Activated CD4-positive, alpha-beta T cell treated with anti-CD3 and anti-CD28 coated beads, Interleukin-2, amount 50 U/mL, for 24 hours (primary cell): ENCODE measurements at places on chromosomes 3 and 15.

DNA sequence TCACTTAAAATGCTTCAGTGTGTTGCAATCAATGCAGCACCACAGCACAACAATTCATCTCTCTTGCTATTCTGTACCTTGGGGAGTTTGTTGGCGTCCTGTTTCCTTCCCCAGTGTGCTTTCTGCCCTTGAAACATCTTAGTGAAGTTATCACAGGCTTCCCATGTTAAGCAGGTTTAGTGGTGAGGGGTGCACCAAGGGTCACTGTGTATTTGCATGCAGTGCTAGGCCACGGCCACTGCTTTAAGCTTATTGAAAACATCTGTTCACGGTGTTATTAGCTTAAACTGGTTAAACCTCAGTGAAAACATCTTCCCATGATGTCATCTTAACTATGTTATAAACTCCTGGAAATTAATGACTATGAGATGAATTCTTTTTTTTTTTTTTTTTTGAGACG, 217.3 kb upstream of the GOLIM4 start:
- DNase-seq = no peak

GRCh38 chr3:59381282-59381681, 331.5 kb upstream of the CFAP20DC start:
- DNase-seq = no peak

DNA sequence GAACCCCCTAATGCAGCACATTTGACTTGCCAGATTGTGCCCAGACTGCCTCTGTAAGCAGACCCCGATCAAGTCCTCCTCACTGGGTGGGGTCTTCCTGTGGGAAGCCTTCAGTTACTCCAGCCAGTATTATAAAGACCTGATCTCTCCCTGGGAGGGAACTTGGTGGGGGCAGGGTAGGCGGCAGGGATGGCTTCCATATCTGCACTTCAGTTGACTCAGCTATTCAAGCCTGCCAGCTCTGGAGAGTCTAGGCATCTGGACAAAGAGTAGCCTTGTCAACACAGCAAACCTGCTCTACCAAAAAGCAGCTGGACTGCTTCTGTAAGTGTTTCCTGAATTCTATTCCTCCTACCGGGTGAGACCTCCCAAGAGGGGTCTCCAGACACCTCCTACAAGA, 21.0 kb upstream of the SLC25A38 start:
- DNase-seq = no peak

DNA sequence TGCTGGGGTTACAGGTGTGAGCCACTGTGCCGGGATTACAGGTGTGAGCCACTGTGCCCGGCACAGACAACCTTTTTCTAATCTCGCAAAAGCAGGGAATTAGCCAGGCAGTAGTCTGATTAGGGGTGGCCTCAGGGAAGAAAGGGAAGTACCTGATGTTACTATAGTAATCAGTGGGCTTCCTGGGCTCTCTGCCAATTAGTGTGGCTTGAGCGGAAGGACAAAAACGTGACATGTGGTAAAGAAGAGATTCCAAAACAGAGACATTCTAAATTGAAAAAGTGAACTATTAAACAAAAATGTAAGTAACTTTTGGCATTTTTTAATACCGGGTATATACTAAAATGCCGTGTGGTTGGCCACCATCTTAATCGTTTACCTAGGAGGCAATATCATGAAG, 48.1 kb downstream of the CFAP20DC start:
- DNase-seq = no peak

DNA sequence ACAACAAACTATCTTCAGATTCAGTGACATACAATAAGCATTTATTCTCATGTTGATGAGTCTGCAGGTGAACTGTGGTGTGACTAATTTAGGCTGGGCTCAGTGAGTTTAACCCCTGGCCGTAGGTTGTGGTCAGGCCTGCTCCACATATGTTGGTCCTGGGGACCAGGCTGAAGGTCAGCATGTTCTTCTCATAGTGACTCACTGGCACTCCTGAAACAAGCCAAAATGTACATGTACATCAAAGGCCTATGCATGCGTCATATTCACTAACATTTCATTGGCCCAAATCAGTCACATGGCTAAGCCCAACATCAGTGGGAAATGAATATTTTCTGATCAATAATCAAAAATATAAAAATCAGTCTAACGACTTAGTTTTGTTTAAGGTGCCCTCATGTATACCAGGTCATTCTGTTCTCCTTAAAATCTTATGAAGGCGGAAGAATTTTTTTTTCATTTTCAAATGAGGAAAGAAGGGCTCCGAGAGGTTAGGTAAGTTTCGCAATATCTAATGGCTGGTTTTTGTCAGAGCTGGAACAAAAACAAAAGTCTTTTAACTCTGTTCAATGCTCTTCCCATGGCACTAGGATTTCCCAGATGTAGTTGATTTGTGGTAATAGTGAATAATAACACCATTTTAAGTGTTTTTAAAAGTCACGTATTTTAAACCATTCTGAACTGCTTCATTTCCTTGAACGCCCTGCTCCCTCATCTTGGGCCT, 148.5 kb downstream of the MFSD1 start:
- no peak for DNase-seq

DNA sequence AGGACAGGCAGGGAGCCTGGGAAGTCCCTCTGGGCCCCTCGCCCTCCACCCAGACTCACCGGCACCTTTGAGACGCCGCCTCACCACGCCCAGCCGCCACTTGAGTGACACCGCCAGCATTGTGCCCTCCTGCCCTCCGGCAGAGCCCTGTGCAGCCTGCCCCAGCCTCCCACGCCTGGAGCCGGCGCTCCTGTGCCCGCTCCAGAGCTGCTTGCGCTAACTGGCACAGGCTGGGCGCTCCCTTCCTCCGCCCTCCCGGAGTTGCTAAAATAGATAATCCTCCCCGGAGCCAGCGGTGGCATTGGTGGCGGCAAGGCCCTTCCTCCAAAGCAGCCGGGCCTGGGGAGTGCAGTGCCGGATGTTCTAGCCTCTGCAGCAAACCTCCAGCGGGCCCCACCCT, 15.7 kb upstream of the GRIP2 start:
- no peak for DNase-seq

DNA sequence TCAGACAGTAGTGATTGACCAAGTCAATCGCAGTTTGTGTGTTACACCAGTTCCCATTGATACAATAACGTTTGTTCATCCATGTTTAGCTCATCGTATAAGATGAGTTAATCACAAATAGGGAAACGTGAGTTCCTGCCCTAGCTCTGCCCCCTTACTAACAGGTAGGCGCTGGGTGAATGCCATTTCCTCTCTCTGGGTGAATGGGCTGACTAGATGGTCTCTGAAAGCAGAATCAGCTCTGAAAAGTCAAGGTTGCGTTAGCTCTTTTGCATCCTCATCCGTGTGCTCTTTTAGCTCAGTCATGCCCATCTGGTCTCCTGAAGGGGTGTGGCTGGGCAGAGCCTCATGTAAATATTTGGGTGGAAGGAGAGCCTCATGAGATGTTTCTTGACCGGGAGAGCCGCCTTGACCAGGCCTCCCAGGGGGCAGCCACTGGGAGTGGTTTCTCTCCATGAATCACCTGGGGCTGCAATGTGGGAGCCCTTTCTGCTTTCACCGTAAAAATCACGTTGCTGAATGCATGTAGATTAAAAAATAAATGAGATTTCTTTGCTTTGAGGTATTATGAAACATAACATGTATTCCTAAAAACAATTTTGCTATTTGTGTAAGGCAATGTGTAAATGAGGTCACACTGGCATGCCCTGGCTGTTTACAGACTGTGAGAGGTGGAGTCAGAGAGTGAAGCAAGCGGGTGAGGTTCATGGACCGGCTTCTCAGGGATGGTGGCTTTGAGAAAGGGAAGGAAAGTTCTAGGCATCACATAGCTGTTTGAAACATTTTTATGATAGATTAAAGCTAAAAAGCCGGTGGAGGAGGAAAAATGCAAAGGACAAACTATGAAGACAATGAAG, 108.4 kb upstream of the RASGRP1 start:
- no peak for DNase-seq

DNA sequence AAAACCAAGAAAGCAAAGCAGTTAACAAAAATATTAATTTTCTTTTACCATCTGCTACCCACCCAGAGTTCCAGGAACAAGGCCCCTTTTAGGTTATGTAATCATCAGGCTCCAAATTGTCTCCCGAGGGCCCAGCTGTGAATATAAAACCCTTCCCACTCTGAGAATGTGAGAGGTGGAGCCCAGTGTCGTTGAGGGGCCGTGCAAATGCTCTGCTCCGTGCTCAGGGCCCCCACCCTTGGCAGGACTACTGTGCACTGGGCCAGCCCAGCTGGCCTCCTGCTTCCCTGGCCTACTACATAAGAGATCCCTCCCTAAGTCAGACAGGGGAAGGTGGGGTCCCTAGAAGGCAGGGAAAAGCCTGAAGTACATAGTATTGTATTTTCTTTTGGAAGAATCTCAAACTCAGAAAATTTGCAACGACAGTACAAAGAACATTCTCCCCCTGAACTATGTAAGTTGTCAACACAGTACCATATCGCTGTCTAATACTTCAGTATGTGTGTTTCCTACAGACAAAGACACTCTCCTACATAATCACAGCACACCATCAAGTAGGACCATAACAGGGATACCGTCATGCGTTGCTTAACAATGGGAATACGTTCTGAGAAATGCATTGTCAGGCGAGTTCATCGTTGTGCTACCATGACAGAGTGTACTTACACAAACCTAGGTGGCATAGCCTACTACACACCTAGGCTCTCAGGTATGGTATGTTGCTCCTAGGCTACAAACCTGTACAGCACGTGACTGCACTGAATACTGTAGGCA, 4.4 kb upstream of the CLEC3B start:
- DNase-seq = no peak

- DNase-seq = no peak
Observed at GRCh38 chr15:56749982-56750381, 16.7 kb upstream of the ZNF280D start.

GRCh38 chr3:171122861-171123260, 96.3 kb upstream of the SLC2A2 start:
- DNase-seq = no peak
